Activated CD8-positive, alpha-beta memory T cell treated with anti-CD3 and anti-CD28 coated beads for 4 hours (primary cell): ENCODE measurements at places on chromosomes 6 and 20.

DNA sequence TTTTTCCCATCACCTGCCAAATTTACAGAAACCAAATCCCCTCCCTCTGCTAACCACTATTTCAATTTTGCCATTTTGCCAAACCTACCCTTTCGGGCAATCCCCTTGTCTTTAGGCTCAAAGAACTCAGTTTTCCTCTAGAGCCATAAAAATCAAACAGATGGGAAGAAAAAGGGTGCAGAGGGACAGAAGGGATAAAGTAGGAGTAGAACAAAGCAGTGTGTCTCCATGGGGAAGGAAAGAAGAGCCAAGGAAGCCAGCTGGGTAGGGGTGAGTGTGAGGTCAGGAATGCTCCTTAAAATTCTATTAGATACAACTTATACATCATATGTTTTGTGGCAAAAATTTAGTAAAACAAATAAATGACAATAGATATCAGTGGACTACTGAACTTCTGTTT, 316.5 kb downstream of the BTBD9 start:
- no peak for DNase-seq

DNA sequence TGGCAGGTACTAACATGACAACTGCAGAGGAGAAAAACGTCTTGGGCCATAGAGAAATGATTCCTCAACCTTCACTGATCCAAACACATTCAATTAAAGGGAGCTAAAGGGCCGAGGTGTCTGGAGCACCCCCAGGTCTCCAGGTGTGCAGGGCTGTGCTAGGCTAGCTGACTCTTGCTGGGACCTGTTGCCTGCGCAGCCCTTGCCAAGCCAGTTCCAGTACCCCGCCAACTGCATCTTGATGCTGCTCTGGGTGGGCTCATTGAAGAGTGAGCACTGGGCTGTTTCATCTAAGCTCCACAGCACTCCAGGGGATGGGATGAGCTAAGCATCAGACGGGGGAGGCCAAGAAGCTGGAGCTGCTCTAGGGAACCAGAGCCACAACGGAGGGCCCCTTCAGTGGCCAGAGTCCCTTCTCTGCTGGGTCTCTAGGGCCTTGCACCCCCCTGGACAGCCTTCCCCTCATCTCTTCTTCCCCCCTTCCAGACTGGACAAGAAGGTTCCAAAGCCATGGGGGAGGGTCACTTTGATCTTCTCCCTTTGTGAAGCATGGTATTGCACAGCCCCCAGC, 15.9 kb downstream of the LEMD2 start:
- DNase-seq: no peak

DNA sequence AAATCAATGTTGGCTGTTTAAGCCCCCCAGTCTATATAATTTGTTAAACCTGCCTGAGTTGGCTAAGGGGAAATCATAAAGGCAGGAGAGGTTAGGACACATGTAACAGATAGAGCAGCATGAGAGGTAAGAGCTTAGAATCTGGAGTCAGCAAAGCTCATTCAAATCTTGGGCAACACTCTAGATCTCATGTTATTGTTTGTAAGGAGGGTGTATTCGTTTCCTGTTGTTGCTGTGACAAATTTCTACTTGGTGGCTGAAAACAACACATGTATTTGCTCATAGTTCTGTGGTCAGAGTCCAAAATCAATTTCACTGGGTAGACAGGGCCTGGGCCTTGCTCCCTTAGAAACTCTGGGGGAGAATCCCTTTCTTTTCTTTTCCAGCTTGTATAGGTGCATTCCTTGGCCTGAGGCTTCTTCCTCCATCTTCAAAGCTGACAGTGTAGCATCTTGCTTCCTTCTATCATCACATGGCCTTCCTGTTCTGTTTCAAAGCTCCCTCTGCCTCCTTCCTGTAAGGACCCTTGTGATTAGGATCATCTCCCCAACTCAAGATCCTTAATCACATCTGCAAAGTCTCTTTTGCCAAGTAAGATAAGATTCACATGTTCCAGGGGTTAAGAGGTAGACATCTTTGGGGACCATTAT, 4.4 kb downstream of the LY86 start:
- DNase-seq: no peak

DNA sequence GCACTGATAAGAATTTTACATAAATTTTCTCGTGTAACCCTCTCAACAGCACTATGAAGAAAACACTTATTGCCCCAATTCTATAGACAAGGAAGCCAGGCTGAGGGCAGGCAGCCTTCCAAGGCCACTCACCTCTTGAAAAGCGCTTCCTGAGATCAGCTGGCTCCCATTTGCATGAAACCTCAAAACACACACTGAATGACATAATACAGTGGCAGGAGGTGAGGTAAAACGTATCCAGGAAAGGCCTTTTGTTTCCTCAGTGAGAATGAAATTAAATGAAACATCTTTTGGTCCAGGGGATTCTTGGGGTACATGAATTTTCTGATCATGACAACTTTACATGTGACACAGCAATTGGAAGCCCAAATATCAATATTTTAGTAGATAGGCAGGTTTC, 112.5 kb downstream of the WDR27 start:
- no peak for DNase-seq

DNA sequence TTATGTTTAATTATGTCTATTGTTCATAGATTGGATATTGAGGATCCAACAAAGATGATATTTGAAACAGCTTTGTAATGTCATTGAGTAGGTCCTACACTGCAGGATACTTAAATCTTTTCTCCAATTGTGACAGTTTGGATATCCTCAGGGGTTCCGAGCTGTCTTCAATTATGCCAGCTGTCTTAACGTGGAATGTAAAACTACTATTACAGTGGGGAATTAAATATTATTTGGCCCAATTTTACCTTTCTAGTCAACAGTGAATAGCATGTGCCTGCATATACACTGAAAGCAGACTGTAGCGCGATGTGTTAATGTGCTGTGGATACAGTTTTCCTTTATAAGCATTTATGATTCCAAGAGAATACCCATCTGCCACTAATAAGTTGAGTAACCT, 156.9 kb downstream of the GRIK2 start:
- DNase-seq: no peak

GRCh38 chr6:10976571-10976970, 67.5 kb downstream of the ELOVL2 start:
- DNase-seq: no peak

GRCh38 chr6:86859513-86859912, 77.8 kb upstream of the HTR1E start:
- no peak for DNase-seq

- DNase-seq: no peak
Observed at GRCh38 chr6:75472885-75473284, 20.7 kb downstream of the FILIP1 start.

GRCh38 chr6:14754751-14755513, 490.9 kb upstream of the JARID2 start:
- no peak for DNase-seq

- DNase-seq: no peak
Observed at GRCh38 chr6:161038229-161039031, 46.9 kb downstream of the MAP3K4 start.

- no peak for DNase-seq
Observed at GRCh38 chr6:10048370-10049297, 366.2 kb downstream of the TFAP2A start.

GRCh38 chr6:43290905-43291355, 7.1 kb upstream of the SLC22A7 start:
- DNase-seq: no peak

DNA sequence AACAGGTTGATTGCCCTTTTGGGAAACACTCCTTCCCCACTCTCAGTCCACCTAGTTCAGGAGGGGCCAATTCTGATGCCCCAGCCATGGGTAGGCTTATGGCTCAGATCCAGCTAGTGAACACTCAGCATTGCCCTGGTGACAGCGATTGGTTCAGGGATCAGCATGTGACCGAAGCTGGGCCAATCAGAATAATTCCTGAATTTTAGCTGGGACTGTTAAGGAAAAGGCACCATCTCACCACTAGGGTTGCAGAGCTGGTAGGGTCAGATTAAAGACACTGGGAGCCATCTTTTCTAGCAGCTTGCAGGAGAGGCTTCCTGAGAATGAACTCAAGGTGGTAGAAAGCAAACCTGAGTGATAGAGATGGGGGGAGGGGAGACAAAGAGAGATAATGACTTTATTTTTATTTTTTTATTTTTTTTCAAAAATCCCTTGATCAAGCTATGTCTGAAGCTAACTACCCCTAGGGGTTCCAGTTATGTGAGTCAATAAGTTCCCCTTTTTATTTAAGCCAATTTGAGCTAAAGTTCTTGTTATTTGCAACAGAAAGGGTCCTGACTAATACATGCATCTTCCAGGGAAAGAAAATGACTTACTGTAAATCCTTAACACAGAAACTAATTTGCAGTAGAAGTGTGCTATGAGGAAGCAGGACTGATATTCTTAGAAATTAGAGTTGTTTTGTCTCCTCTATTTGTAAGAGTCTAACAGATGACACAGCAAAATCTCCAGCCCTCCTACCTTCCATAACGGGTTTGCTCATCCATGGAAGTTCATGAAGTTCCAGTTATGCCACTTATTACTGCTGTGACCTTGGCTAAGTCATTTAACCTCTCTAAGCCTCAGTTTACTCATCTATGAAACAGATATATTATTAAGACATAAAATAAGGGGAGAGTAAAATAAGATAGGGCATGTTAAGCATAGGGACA, 44.7 kb downstream of the EYA2 start:
- no peak for DNase-seq

- no peak for DNase-seq
Observed at GRCh38 chr20:63394069-63394919, 33.1 kb upstream of the CHRNA4 start.

GRCh38 chr20:19013907-19014306, 198.5 kb upstream of the SLC24A3 start:
- DNase-seq: no peak

GRCh38 chr6:1162367-1163275, 149.3 kb upstream of the FOXQ1 start:
- DNase-seq: no peak

DNA sequence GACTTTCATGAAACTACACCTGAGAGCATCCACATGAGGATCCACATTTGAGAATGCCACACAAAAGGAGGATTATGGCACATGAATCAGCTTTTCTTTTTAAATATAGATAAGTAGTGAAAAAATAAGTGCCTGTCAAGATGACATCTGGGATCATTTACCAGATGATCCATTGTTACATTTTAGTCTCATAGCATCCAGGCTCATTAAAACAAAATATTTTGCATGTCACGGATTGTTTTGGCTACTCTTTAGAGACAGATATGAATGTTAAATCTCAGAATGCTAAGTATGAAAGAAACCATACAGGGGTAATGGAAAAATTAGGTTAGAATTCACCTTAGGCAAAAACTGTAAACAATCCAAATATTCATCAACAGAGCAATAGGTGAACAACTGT, 66.7 kb downstream of the MYO6 start:
- DNase-seq: no peak

- no peak for DNase-seq
Observed at GRCh38 chr6:73644030-73644429, 9.8 kb downstream of the SLC17A5 start.

DNA sequence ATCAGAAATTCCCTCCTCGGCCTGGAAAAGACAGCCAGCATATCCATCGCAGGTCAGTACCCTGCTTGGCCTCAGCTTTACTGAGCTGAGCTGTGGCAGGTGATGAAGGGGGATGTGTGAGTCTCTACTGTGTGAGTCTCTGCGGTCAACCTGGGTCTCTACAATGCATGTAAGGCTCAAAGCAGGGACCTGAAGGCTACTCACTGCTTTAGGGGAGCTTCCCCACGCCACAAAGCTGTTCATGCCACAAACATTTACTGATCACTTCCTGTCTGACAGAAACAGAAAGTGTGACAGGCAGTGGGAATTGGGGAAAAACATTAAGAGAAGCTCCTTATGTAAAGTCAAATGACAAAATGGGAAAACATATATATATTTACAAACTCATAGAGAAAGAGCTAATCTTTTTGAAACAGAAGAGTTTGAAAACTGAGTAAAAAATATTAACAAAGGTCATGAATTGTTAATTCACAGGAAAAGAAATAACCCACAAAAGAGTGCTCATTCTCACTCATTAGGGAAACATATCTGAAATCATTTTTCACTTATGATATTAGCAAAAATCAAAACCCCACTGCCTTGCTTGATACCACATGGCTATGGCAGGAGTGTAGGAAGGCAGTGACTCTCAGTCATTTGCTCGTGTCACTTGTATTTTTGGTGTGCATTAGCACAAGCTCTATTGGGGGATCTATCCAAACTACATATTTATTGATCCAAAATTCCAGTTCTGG, 5.8 kb downstream of the BTN3A3 start:
- DNase-seq: no peak

- DNase-seq: peak; percentile 66
Observed at GRCh38 chr6:158047127-158047518, 65.5 kb downstream of the SYNJ2 start.

- no peak for DNase-seq
Observed at GRCh38 chr20:58407966-58408557, 19.0 kb downstream of the VAPB start.

GRCh38 chr20:7352165-7352564, 584.7 kb downstream of the BMP2 start:
- DNase-seq: no peak

- no peak for DNase-seq
Observed at GRCh38 chr20:55582498-55582897, 422.8 kb downstream of the CBLN4 start.

DNA sequence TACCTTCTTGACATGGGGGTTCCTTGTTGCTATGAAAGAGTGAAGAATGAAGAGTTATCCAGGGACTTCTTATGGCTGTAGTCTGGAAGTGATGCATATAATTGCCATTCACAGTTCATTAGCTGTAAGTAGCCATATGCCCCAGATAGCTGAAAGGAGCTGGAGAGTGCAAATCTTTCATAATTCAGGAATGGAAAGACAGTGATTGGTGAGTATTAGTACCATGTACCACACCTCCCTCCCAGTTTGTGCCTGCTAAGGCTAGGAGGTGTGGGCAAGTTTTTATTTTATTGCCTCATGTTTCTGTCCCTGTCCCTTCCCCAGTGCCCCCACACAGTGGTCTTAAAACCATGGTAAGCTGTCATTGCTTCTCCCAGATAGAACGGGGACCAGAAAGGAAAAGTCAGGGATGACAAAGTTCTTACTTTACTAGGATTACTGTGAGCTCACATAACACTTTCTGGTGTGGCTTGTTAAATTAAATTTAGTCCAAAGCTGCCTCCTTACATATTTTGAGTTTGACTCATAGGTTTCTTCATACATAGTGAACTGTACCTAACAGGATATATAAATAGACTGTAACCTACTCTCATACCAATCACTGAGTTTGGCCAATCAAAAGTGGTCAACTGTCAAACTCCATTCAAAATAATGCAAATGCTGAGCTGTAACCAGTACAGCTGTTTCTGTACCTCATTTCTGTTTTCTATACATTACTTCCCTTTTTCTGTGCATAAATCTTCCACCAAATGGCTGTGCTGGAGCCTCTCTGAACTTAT, 119.4 kb downstream of the RFPL4B start:
- no peak for DNase-seq

- DNase-seq: no peak
Observed at GRCh38 chr6:152093711-152094110, 286.2 kb downstream of the ESR1 start.

GRCh38 chr6:120826253-120826652, 508.0 kb downstream of the TBC1D32 start:
- DNase-seq: no peak

GRCh38 chr6:166325383-166326042, 16.8 kb downstream of the SFT2D1 start:
- no peak for DNase-seq

GRCh38 chr6:125511809-125512396, 210.1 kb upstream of the HDDC2 start:
- no peak for DNase-seq
